Natural killer cell treated with Interleukin-12 subunit alpha and Interleukin-12 subunit beta and Interleukin-15 and Interleukin-18, amount 100 ng/mL, for 72 hours (primary cell): ENCODE measurements at places on chromosomes 7 and 10. TPM values are rescaled to one million over a fixed set of nuclear protein-coding genes. Genes with fewer than 3 reads are reported as not detected.

DNA sequence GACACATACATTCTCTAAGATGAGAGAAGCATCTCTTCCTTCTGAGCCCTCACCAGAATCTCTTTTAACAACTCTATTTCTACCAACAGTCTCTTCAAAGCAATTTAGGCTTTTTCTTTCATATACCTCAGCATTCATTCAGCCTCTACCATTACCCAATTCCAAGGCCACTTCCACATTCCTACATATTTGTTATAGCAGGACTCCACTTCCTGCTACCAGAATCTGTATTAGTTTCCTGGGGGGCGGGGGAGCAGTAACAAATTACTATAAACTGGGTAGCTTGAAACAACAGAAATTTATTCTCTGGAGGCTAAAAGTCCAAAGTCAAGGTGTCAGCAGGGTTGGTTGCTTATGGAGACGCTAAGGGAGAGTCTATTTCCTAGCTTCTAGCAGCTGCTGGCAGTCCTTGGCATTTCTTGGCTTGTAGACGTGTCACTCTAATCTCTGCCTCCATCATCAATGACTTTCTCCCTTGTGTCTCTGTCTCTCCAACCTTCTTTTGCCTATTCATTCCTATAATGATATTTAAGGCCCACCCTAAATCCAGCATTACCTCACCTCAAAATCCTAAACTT lies 7.4 kb downstream of the PRPS1L1 start:
- DNase-seq = no peak

- DNase-seq = no peak
Measured at GRCh38 chr10:14439451-14440259, 108.9 kb upstream of the FRMD4A start.

DNA sequence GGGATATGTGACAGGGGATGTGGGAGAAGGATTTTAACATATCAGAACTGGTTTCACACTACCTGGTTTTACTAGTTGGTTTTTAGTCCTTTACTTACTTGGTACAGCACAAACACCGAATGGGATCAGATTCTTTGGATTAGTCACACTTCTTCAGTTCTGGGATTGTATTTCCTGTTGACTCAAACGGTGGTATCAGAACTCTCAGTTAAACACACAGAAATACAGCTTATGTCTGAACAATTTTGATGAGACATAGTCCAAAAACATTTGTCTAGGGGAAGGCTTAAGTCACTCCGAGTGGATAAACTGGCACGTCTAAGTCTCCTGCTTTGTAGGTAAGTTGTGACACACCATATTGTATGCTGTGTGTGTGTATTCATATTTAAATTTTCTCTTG lies 480.5 kb downstream of the PHTF2 start:
- DNase-seq = no peak

DNA sequence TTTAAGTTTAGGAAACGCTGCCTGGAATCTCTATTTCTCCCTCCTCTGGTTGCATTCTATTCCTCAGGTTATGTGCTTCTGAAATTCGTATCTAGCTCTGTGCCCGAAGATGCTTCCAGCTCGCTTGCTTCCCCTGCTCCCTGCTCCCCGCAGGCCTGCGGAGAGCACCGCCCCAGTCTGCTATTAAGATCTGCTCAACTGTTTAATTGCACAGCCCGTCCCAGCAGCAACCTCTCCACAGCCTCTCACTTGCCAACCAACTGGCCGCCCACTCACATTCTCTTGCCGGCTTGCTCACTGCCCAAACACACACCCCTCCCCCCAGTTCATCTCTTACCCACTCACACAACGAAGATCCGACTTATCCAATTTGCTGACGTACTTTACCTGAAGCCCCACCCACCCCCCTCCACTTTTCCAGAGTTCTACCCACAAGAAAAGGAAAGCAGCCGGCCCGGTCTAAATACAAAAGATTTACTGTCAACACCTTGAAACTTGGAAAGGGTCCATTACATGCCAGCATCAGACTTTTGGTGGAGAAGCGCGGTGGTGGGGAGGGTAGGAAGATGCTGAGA lies 167.3 kb upstream of the KLF14 start:
- DNase-seq = no peak

- no peak for DNase-seq
Measured at GRCh38 chr10:71525721-71526120, 129.0 kb downstream of the CDH23 start.

DNA sequence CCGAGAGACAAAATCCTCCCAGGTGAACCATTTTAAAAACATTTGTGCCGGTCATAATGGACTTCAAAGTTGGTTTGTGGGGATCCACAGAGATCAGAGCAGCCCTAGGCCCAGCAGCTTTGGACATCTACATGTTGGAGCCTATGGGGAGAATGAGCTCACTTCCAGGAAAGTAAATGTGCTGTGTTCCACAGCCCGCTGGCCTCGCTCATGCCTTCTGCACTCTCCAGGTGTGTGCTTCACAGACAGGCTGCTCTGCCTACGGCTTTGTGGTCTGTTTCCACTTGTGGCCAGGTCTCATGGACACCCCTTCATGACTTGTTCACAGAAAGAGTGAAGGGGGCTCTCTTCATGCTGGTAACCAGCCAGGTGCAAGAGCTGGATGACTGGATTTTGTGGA lies 141.6 kb downstream of the ADARB2 start:
- DNase-seq = no peak

- no peak for DNase-seq
Measured at GRCh38 chr7:103918631-103919271, 70.7 kb downstream of the RELN start.

GRCh38 chr10:48199580-48200377 lies 74.7 kb downstream of the FRMPD2 start:
- DNase-seq = no peak

- DNase-seq = no peak
Measured at GRCh38 chr7:45923290-45923689, 2.2 kb upstream of the IGFBP3 start.

DNA sequence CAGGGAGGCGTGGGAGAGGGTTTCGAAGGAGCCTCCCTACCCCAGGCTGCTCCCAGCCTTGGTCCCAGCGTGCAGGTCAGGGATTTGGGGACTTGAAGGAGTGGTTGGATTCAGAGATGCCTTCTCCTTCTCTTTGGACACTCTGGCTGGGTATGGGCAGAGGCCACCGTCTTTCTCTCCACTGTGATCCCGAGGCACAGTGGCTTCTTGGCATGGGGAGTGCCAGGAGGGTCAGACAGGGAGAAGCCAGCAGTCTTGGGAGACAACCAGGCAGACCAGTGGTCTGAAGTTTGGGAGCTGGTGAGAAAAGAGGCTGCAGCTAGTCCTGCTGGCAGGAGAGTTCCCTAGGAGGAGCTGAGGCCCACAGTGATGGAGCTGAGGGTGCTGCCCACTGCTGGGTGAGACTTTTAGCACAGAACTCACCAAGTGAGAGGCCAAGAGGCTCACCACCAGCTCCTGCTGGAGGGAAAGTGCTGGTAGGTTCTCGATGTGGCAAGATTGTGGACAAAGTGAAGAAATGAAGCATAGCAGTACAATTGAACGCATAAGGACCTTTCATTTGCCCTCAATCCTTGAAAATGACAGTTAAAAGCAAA lies 35.2 kb upstream of the WDFY4 start:
- DNase-seq = no peak

DNA sequence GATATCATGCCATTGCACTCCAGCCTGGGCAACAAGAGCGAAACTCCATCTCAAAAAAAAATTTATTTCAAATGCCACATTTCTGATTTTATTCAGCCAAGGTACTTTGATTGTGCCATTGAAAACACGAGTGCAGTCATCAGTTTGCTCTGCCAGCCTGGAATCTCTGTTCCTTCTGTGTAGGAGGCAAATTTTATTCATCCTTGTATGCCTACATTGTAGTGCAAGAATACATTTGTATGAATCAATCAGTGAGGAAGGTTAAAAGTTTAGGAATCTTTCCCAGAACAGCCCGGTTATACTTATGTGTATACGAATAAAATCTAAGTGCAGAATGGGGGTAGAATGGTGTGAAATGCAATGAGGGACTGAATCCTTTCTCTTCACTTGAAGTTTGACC lies 886 bp upstream of the TET1 start:
- no peak for DNase-seq

DNA sequence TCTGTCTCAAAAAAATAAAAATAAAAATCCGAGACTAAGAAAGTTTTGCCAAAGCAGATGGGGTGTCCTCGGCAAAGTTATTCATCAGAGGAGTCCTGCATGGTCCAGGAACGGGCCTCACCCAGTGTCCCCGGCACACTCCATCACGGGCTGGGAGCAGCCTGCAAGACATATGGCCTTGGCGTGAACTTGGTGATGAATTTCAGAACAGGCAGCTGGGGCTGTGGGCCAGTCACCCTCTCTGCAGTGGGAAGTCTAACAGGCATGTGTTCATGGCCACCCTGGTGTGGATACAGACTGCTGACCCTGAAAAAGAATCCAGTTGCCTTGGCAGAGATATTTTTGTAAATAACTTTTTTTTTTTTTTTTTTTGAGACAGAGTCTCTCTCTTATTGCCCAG lies 34.7 kb downstream of the NPTX2 start:
- DNase-seq = no peak

- no peak for DNase-seq
Measured at GRCh38 chr10:90674928-90675327, 182.9 kb downstream of the HTR7 start.

DNA sequence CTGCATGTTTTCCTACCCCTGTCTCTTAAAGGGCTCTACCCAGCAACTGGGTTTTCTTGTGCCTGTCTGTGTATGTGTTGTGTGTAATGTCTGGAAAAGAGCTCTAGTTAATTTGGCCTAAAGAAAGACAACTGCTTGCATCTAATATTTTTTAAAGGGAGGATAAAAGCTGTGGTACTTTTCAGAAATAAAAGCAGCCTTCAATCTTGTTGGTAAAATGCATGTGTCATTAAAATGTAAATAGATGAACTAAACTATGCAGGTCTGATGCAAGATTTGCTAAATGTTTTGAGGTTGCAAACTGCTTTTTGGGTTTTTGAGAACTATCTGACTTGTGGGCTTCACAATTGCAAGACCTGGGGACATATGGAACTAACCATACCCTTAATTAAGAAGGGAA lies 445.3 kb downstream of the HTR7 start:
- DNase-seq = no peak

DNA sequence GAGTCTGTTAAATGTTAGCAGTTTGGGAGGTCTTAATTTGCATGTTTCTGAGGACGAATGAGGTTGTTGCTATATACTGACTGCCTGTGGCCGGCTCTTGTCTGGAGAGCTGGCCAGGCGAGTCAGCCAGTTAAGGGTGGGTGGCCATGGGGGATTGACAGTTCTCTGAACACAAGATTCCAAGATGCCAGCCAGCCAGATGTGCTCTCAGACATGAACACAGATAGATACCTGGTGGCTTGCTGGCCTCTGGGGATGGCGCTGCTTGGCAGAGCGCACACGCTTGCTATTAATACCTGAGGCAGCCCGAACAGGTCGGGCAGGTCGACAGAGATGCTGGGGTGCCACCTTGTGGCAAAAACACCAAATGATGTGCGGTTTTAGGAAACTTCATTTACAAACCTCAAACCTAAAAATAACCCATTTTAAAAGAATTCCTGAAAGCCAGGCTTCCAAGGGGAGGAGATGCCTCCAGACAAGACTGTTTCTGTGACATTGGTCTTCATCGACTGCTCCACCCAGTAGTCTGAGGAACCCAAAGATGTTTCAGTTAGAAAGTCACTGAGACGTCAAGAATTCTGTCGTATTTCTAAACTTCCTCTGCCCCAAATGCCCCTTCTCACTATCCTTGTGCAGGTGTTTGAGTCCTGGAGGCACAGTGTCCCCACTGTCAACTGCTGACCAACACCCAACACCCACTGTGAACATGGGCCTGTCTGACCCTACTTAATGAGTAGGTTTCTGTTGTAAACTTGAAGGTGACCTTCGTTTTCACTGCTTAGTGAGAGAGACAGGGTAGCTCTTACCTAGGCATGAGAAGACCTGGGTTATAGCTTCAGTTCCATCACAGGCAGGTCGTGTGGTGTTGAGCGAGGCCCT lies 123.4 kb downstream of the NT5C2 start:
- DNase-seq = no peak

GRCh38 chr7:2698581-2699288 lies 10.7 kb downstream of the AMZ1 start:
- DNase-seq = peak; percentile 82

DNA sequence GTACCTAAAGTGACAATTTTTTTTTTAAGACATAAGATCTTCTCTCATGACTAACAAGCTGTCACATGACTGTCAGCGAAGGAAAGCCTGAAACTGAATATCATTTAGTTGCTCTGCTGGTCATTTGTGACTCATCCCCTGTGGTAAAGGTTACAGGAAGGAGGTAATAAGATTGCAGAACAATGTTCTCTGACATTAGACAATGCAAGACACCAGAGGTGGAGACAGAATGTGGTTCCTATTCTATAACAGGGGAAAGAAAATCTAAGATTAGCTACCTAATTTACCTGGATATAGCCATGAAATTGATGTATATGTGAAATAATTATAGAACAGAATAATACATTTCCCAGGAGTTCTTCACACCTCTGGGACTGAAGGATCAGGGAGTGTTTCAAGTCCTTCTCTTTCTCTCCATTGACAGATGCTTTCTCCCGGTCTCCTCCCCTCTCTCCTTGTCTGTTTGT lies 47.7 kb downstream of the LRGUK start:
- no peak for DNase-seq

DNA sequence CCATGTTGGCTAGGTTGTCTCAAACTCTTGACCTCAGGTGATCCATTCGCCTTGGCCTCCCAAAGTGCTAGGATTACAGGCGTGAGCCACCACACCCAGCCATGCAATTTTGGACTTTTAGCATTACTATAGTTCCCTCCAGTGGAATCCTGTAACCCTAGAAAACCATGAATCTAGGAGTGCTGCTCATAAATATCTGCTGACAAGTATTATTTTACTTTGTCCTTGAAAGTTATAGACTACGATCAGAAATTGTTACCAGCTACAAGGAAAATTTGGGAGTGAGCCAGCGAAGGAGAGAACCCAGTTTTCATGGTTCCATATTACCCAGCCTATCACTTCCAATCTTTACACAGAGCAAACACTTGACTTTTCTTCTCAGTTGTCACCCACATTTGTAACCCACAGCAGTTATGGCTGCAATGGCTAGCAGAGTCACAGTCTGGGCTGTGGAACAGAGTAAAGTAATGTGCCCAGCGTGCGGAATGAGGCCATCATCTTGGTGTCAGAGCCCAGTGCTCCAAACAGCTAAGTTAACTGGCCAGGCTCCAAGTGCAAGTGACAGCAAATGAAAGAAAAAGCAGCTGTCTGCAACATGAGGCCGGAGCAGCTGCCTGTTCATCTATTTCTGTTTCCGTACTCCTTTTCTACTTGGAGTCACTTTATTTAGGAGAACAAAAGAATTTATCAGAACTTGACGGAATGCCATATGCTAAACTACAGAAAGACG lies 29.9 kb downstream of the ZC3HC1 start:
- no peak for DNase-seq

GRCh38 chr10:50501478-50501877 lies 122.3 kb downstream of the SGMS1 start:
- no peak for DNase-seq

GRCh38 chr7:124029396-124030188 lies 3.3 kb downstream of the TMEM229A start:
- no peak for DNase-seq

GRCh38 chr10:43866712-43867111 lies 218.0 kb upstream of the ZNF32 start:
- no peak for DNase-seq

- no peak for DNase-seq
Measured at GRCh38 chr7:148218603-148219002, 372.0 kb upstream of the C7orf33 start.

SKIDA1 gene
- total RNA-seq = not detected

PKD2L1 gene
- total RNA-seq = not detected

FAM25C gene
- not detected for total RNA-seq

MGAM2 gene
- total RNA-seq = not detected

GRB10 gene
- 0.48 TPM for total RNA-seq

SEC31B gene
- 62.2 TPM for total RNA-seq

NKX1-2 gene
- not detected for total RNA-seq

SPOCK2 gene
- 25.9 TPM for total RNA-seq

NUDT1 gene
- total RNA-seq = 65.2 TPM

SMKR1 gene
- 3.6 TPM for total RNA-seq

RBAK gene
- total RNA-seq = 15.7 TPM
